ENCODE measurements at places on chromosomes 3 and 15.

GRCh38 chr3:13322324-13322723 lies 97.8 kb downstream of the NUP210 start:
- DNase-seq: no peak

GRCh38 chr3:39249453-39250115 lies 30.3 kb downstream of the CX3CR1 start:
- DNase-seq: no peak

DNA sequence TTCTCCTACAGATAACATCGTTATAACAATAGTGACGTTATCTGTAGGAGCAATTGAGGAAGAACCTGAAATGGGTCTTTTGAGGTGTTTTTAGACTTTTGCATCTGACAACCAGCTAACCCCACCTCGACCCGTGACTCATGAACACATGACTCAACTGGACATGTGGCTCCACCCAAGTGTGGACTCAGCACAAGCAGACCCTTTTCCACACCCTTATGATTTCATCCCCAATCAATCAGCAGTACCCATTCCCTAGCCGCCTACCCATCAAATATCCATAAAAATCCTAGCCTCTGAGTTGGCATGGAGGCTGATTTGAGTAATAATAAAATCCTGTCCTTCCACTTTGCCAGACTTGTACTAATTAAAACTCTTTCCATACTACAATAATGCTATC lies 255.4 kb downstream of the ARPP21 start:
- DNase-seq: no peak

DNA sequence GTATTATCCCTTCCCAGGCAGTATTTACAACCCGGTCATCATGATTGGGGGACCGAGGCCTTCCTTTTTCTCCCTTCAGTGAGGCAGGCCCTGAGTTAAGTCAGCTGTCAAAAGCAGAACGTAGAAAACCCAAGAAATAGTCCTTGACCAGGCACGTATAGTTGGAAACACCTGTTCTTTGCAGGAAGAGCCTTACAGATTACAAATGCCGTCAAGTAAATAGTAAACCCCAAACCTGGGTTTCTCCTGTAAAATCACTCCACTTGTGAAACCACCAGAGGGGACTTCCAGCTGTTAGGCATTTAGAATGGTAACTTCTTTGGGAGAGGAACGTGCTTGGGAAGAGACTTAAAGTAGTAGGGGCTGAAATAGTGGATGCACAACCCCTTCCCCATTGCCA lies 1.0 kb upstream of the BTBD1 start:
- no peak for DNase-seq

DNA sequence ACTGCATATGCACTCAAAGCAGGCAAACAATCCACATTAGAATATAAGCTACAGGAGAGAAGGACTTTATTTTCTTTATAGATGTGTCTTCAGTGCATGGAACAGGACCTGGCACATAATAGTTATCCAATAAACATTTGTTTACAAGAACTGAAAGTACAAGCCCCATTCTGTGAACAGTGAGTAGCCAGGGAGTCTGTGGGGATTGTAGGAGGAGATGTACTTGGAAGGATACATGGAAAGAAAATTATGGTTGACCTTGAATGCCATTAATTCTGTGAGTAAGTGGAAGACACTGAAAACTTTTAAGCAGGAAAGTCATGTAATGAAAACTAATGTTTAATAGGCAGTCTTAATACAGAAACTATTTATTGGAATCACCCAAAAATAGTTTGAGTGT lies 28.3 kb downstream of the MASP1 start:
- DNase-seq: no peak

GRCh38 chr3:52039846-52040245 lies 16.5 kb downstream of the DUSP7 start:
- no peak for DNase-seq

DNA sequence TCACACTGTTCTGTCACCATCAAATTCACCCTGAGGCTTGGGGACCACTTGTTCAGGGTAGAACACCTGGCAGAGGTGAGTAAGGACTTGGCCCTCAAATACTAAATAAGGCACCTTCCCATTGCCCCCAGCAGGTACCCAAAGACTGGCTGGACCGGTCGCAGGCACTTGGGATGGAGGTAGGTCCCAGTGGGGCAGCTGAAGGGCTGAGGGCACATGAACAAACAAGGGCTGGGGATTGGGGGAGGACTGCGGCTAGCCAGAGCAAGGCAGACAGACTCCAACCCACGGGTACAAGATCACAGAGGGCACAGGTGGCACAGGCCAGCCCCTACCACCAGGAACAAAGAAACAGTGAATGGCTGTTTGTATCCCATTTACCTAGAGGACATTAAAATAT lies 1.9 kb downstream of the MRPS25 start:
- no peak for DNase-seq

- no peak for DNase-seq
Measured at GRCh38 chr15:71089801-71090200, 25.5 kb upstream of the THSD4 start.

DNA sequence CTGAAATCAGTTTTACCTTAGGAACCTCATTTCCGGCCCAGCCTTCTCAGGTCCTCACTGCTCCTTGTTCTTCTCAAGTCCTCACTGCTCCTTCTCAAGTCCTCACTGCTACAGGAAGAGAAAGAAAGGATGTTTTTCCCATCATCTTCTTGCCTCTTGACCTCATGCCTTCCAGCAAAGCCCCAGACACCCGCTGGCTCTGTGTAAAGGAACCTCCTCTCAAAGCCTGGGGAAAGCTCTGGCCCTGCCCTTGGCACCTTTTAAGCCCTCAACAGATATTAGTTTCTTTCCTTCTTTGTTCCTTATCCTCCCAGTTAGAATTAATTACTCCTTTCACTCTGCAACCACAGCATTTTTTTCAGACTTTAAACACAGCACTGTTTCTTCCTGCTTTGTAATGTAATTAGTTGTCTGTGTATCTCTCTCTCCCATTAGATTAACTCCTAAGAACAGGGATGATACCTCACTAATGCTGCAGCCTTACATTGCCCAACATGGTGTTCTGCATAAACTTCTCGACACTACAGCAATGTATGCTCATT lies 4.0 kb upstream of the WDR49 start:
- DNase-seq: no peak

DNA sequence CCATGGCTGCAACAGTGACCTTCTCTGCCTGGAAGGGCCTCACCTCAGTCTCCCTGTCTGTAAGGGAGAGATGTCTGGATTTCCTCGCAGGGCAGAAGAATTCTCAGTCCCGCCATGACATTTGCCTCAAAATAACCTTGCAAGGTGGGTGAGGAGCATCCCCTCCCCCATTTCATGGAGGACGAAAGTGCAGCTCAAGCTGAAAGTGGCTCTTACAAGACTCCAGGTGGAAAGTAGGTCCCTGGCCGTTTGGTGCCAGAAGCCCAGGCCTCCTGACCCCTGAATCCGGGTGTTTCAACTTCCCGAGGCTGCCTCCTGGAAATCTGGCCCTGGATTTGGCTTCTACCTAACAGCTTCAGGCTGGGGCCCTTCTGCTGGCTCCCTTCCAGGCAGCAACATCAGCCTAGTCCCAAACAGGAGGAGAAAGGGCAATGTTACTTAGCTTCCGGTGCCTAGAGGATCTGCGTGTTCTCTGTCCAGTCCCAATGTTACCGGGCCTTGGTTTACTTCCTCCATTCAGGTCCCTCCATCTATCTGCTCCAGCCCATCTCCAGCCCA lies 769 bp upstream of the CSPG4 start:
- DNase-seq: no peak

- DNase-seq: no peak
Measured at GRCh38 chr15:61659566-61660190, 400.6 kb downstream of the VPS13C start.

DNA sequence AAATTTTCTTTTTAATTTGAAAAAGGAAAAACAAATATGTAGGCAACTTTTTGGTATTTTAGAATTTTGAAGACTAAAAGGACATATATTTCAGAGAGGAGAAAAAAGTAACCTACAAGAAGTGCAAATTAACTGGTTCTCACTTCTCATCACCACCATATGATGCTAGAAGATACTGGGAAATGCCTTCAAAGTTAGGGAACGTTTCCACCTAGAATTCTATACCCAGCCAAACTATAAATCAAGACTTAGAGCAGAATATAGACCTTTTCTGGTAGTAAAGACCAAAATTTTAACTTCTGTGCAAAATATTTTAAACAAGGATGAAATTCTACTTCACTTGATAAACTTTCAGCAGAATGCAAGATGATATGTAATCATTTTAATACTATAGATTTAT lies 112.3 kb upstream of the PHLDB2 start:
- no peak for DNase-seq

- no peak for DNase-seq
Measured at GRCh38 chr3:88810455-88810854, 297.0 kb upstream of the EPHA3 start.

DNA sequence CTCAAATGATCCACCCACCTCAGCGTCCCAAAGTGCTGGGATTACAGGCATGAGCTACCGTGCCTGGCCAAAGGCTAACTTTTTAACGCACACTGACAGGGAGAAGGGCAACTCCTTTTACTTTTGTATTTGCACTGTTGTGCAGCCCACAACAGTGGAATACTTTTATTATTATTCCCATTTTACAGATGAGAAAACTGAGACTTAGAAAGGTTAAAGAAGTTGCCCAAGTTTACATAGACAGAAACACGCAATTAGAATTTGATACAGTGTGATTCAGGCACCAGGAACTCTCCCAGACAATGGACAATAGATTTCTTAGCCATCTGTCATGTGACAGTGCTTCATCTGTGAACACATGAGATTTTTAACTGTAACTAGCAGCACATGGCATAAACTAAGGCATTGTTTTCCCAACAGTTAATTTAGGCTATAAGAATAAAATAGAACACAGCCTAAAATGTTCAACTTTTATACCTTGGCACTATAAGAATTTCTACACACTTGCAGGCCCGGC lies 18.8 kb downstream of the STAG1 start:
- no peak for DNase-seq

DNA sequence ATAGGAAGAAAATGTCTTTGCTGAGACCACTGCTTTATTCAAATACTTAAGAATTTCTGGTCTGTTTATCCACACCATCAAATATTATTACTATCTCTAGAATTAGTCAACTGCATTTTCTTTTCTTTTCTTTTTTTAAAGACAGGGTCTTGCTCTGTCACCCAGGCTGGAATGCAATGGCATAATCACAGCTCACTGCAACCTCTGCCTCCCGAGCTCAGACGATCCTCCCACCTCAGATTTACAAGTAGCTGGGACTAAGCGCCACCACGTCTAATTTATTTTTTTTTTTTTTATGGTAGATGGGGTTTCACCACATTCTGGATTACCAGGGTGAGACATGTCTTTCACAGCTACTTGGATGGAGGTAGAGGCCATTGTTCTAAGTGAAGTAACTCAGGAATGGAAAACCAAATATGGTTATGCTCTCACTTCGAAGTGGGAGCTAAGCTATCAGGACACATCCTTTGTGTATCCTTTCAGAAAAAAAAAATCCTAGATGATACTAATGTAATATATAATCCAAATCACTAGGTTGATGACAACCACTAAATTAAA lies 52.8 kb downstream of the STAG1 start:
- DNase-seq: no peak

Data from NK-92 treated with Interleukin-12 subunit alpha and Interleukin-12 subunit beta, amount 100 ng/mL, for 24 hours (cell line).